ENCODE measurements at places on chromosomes 11 and 22.
A peak's percentile ranks its signal among the peaks of the same experiment; 100 is the strongest.

DNA sequence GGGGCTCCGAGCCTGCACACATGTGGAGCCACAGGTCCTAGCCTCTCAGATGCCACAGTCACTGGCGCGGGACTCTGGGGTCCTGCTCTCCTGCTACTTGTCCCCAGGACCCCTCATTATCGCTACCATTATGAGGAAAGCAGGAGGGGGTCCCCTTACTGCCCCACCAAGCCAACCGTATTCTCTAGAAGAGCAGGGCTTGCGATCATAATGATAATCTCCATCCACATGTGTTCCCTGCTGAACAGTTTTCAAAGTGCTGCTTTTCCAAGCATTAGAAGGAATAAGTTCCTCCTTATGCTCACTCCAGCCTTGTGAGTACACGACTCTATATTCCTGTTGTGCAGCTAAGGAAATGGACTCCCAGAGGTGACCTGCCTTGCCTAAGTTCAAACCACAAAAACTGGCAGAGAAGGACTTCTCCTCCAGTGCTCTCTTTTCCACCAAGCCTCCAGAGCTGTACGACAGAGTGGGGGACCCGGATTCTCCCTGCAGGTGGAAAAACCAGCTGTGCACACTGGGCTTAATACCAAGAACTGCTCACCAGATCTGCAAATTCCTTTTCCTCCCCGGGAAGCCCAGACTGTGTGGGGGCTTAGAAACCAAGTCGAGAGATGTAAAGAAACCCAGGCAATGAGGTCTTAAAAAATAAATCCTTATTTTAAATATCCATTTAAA lies 92.8 kb upstream of the DRD2 start:
- DNase-seq = no peak

DNA sequence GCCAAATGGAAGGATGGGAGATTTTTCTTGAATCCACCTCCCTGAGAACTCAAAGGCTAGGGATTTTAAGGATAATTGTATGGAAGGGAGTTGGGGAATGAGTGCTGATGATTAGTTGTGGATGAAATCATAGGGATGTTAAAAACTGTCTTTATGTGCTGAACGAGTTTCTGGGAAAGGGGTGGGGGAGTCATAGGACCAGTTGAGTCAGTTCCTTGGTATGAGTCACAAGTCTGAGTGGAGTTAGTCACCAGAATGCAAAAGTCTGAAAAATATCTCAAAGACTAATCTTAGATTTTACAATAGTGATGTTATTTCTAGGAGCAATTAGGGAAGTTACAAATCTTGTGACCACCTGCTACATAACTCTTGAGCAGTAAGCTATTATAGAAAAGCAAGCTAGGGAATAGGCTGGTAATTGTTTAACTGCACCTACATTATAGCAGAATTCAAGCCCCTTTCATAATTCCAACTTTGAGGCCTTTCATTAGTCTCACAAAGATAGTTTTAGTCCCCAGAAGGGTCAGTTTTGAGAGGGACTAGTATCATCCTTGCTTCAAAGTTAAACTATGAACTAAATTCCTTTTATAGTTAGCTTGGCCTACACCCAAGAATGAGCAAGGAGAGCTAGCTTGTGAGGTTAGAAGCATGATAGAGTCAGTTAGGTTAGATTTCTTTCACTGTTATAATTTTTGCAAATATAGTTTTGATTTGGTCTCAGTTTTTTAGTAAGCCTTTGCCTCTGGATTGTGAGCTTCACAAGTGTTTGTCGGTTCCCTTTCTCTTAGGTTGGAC lies 668.0 kb downstream of the ETS1 start:
- no peak for DNase-seq

DNA sequence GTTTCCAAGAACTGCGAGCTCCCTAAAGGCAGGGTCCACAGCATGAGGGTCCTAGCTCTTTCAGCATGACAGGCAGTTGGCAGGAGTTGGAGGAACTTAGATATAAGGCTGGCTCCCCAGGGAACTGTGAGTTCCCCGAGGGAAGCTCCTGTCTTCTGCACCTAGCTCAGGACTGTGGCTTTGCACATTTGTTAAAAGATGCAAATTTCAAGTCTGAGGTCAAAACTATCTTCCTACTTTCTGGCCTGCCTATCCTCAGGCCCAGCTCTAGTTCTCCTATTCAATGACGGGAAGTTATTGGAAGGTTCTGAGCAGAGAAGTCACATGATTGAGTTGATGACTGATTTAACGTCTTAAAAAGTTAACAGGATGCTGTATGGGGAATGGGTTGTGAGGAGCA lies 11.7 kb upstream of the UCP3 start:
- no peak for DNase-seq

DNA sequence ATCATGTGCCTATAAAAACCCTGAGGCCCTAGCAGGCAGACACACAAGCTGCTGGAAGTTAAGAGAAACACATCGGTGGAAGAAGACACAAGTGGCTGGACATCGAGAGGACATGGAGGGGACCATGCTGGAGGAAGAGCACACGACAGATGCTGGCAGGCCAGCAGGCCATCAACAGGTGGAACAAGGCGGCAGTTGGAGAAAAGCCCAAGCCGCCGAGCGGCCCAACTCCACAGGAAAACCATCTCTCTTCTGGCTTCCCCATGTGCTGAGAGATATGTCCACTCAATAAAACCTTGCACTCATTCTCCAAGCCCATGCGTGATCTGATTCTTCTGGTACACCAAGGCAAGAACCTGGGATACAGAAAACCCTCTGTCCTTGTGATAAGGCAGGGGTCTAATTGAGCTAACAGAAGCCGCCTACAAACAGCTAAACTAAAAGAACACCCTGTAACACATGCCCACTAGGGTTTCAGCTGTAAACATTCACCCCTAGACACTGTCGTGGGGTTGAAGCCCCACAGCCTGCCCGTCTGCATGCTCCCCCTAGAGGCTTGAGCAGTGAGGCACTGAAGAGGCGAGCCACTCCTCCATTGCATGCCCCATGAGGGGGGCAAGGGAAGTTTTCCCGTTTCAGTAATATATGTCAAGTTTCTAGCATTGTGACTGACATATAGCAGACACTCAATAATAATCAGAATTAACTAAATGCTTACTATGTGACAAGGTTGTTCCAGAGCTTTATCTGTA lies 39.0 kb upstream of the MMP20 start:
- DNase-seq = no peak

GRCh38 chr22:41534219-41534618 lies 10.1 kb downstream of the POLR3H start:
- DNase-seq = no peak

DNA sequence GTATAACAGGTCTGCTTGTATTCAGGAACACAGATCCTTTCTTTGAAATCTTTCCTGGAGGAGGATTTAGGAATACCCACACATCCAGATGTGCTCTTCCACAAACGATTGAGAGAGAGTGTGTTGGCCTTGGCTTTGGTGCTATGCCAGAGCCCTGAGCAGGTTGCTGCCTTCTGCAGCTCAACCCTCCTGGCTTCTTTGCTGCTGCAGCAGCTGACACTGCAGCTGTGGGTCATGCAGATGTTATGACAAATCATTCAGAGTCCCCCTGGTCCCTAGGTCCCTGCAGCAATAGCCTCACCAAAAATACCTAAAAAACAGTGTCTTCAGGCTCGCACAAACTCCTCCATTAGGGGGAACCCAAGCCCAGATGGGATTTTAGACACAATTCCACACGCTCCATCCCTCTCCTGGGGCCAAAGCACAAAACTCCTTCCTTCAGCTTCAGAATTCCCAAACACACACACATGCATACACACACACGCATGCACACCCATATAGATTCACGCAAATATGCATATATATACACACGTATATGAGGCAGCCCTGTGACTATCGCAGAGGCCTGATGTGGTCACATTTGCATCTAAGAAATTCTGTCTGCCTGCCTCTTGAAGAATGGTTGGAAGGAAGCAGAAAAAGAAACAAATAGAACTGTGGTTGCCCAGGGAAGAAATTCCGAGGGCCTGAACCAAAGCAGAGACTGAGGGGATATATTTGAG lies 35.4 kb downstream of the SLN start:
- DNase-seq = no peak

DNA sequence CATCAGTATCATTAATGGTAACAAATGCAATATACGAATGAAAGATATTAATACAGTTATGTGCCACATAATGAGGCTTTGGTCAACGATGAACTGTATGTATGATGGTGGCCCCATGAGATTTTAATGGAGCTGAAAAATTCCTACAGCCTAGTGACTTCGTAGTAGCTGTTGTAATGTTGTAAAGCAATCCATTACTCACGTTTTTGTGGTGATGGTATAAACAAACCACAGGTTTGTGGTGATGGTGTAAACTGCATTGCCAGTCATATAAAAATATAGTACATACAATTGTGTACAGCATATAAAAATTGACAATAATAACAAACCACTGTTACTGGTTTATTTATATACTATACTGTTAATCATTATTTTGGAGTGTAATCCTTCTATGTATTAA lies 27.4 kb upstream of the GRIA4 start:
- no peak for DNase-seq

GRCh38 chr11:13174090-13174489 lies 103.5 kb upstream of the BMAL1 start:
- no peak for DNase-seq

DNA sequence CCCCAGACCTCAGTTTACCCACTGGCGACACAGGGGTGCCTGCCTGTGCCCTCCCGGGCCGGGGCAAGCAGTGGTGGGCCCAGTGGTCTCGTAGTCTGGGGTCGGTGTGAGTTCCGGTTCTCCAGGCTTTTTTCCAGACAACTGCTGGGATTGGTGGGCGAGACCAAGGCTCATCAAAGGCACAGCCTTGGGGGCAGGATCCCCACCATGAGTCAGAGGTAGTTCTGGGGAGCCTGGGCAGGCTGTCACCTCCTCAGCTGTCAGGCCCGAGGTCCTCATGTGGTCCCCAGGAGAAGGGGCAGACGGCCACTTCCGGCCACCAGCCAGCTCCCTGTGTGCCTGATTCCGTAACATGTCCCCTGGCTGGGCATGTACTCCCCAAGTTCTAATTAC lies 827 bp upstream of the MUC2 start:
- peak; percentile 12 for DNase-seq

DNA sequence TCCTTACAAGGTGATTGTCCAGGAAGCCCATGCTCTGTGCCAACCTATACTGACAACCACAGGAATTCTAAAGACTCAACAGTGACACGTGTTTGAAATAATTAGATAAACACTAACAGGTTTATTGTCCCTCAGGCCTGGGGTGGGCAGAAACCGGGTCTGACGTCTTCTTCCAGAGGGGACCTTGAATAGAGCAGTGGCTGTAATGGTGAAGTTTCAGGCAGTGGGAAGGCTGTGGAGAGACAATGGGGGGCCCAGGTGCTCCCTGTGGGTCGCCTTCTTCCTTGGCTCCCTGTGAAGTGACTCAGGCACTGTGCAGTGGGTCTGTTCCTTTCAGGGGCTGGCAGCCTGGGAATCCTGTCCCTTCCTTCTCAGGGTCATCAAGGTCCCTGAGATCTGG lies 54.6 kb downstream of the OTOG start:
- no peak for DNase-seq

DNA sequence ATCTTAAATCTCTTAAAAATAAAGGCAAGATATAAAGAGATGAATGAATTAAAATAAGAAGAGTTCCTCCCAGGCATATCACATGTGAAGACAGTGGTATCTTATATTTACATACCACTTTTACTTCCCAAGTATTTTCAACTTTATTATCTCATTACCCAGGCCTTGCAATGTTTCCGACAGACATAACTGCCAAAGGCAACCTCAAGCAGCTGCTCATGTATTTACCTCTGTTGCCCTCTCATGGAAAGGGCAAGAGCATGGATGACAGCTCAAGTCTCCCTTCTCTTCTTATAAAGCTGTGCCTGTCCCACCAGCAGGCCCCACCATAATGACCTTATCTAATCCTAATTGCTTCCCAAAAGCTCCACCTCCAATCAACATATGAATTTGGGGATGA lies 894.2 kb downstream of the NTM start:
- no peak for DNase-seq

GRCh38 chr22:46876357-46876934 lies 114.0 kb downstream of the TBC1D22A start:
- DNase-seq = no peak

- no peak for DNase-seq
Measured at GRCh38 chr22:21759093-21759492, 23.5 kb upstream of the YPEL1 start.

DNA sequence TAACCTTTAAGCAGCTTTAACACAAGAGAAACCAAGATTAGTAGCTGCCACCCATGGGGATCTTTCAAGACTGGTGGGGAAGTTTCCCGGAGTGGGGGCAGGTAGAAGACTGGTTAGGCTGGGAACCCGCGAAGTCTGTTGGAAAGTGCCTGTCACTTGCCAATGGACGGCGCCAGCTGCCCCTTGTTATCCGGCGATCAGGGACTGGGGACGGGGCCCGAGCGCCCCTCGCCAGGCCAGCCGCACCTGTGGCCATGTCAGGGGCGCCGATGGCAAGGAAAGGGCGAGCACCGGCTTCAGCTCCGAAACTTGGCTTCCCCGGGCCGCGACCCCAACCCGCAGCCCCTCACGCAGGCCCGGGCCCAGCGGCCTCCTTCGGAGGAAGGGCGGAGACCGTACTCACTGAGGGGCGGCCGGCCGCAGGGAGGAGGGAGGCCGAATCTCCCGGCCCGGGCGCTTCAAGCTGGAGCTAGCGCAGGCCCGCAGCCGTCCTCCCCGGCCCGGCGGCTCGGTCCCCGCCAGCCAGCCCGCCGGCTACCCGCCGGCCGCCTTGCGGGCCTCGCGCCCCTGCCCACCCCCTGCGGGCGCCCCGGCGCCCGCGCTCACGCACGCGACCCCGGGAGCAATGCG lies 539 bp downstream of the EIF4ENIF1 start:
- peak; percentile 49 for DNase-seq

DNA sequence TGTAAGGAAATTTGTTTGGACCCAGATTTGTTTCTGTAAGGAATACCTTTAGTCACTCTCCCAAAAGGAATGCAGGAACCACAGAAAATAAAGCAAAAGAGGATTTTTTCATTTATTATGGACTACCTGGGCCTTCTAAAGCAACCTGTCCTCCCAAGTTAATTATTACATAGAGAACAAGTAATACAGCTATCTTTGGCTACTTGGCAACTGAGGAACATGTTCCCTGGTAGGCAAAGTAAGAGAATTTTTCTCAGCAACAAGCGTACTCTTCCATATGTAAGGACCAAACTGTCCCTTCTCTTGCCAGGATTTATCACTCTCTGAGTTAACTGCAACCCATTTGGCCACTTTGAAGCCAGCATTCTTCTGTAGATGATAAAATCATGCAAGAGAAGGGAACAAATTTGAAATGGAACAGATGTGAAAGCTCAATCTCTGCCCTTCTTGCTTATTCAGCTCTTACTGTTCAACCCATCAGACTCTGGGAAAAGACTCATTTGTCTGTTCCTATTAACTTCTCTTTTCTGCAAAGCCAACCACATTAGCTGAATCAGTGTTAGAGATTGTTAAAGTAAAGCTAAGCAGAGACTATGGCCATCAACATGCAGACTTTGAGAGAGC lies 190.2 kb downstream of the SWAP70 start:
- no peak for DNase-seq
